ENCODE measurements at places on chromosomes 5 and 9. TPM values are rescaled to one million over a fixed set of nuclear protein-coding genes. Genes with fewer than 3 reads are reported as not detected.

Gene STK32A
- total RNA-seq: 5.3 TPM

Gene FAM200C
- total RNA-seq: 5.1 TPM

Gene LIX1
- not detected for total RNA-seq

Gene EQTN
- 1.1 TPM for total RNA-seq

Gene PCDHA12
- not detected for total RNA-seq

Gene GABRA1
- total RNA-seq: not detected

Gene C9orf153
- 1.5 TPM for total RNA-seq

Gene MARCHF11
- total RNA-seq: not detected

Gene GFPT2
- 27.3 TPM for total RNA-seq

Gene SPOCK1
- 84.6 TPM for total RNA-seq

Gene CARTPT
- total RNA-seq: not detected

Gene SPATA6L
- 3.5 TPM for total RNA-seq

Gene ZNF879
- 4.0 TPM for total RNA-seq

Gene TRIM36
- 0.44 TPM for total RNA-seq

Gene LCN9
- total RNA-seq: not detected

Gene POLR3G
- total RNA-seq: 2.9 TPM

Gene PDLIM4
- 3.2 TPM for total RNA-seq

Gene EXD3
- total RNA-seq: 8.6 TPM

Gene HBEGF
- 48.4 TPM for total RNA-seq

Gene LECT2
- not detected for total RNA-seq

Gene PCDHA6
- total RNA-seq: 0.49 TPM

Gene PCDHGB7
- 7.2 TPM for total RNA-seq
